Lung (tissue), 17 donors: ENCODE measurements at places on chromosomes 16 and 17. TPM values are rescaled to one million over a fixed set of nuclear protein-coding genes. Genes with fewer than 3 reads are reported as not detected.

GRCh38 chr16:14423344-14423743 lies 206.7 kb downstream of the PARN start:
- no peaks in the 10 kb centered on the region for H3K27me3 ChIP-seq
- no peaks in the 10 kb centered on the region for H3K36me3 ChIP-seq
- no peak overlapping the region for H3K4me3 ChIP-seq
- DNase-seq = no peak

- H3K36me3 ChIP-seq = no peaks in the 10 kb centered on the region
- H3K27ac ChIP-seq = no peak overlapping the region
- no peaks in the 10 kb centered on the region for H3K4me1 ChIP-seq
Measured at GRCh38 chr17:45902892-45903346, 8.6 kb downstream of the MAPT start.

- no peaks in the 10 kb centered on the region for H3K4me1 ChIP-seq
- no peak for DNase-seq
- H3K27me3 ChIP-seq = no peaks in the 10 kb centered on the region
Measured at GRCh38 chr17:68433911-68434508, 23.3 kb downstream of the WIPI1 start.

The ARHGAP44 gene
- total RNA-seq = 37.5 TPM

- no peaks in the 10 kb centered on the region for H3K27me3 ChIP-seq
- DNase-seq = peak; percentile 96
- H3K36me3 ChIP-seq = no peaks in the 10 kb centered on the region
- H3K4me1 ChIP-seq = peaks cover 46% of the 10 kb centered on the region
- H3K27ac ChIP-seq = peak overlapping the region; percentile 27
Measured at GRCh38 chr16:81650982-81651562, 128.0 kb upstream of the PLCG2 start.

The CDK5R1 gene
- 1.7 TPM for total RNA-seq

DNA sequence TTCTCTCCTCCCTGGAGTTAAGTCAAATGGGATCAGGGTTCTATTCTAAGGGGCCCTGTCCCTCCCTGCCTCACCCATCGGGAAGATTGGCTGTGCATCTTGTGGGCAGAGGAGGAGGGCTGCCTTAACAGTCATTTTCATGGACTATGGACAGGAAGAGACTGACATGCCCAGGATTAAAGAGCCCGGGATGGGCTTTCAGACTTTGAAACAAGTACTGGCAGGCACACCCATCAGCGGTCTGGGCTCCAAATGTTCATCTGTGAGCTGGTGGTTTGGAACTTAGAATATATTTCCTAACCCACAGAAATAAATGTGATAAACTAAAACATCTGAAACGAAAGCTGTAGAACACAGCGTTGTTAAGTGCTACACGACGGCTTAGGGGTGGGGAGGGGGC lies 6.5 kb downstream of the SLC6A4 start:
- no peak overlapping the region for H3K27ac ChIP-seq
- no peaks in the 10 kb centered on the region for H3K4me1 ChIP-seq
- no peaks in the 10 kb centered on the region for H3K36me3 ChIP-seq
- DNase-seq = no peak
- peaks cover 27% of the 10 kb centered on the region for H3K27me3 ChIP-seq
- no peak overlapping the region for H3K4me3 ChIP-seq

DNA sequence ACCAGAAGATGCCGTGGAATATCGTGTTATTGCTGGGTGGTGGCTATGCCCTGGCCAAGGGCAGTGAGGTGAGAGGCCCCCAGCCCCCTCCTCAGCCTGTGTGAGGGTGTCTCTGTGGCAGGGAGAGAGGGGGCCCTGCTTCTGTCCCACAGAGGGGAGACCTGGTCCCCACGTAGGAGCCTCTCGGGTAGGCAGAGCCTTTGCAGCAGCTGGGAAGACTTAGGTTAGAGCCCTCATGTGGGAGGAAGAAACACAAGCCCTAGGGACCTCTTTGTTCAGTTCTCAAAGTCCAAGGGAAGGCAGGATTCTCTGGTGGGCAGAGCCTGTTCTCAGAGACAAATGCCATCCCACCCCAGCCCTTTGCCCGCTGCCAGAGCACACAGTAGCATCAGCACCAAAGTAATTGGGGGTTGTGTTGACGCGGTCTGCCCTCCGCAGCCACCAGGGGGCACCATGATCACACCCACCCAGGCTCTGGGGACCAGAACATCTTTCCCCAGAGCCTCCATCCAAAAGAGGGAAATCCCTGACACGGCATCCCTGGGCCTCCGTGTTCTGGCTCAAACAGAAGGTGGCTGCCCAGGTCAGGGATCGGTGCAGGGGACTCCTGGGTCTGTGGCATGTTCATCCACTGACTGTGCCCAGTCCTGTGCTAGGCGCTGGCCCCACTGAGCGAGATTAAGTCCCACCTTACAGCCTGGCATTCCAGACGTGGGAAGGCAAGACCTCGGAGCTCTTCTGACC lies 11.5 kb upstream of the FOXN1 start:
- no peak overlapping the region for H3K4me3 ChIP-seq
- no peaks in the 10 kb centered on the region for H3K27me3 ChIP-seq
- H3K36me3 ChIP-seq = no peaks in the 10 kb centered on the region
- no peaks in the 10 kb centered on the region for H3K4me1 ChIP-seq
- DNase-seq = peak; percentile 73

GRCh38 chr17:66098040-66098439 lies 93.9 kb downstream of the CEP112 start:
- no peak overlapping the region for H3K27ac ChIP-seq
- no peaks in the 10 kb centered on the region for H3K4me1 ChIP-seq
- H3K36me3 ChIP-seq = peaks cover 2% of the 10 kb centered on the region
- H3K27me3 ChIP-seq = no peaks in the 10 kb centered on the region
- no peak overlapping the region for H3K4me3 ChIP-seq

DNA sequence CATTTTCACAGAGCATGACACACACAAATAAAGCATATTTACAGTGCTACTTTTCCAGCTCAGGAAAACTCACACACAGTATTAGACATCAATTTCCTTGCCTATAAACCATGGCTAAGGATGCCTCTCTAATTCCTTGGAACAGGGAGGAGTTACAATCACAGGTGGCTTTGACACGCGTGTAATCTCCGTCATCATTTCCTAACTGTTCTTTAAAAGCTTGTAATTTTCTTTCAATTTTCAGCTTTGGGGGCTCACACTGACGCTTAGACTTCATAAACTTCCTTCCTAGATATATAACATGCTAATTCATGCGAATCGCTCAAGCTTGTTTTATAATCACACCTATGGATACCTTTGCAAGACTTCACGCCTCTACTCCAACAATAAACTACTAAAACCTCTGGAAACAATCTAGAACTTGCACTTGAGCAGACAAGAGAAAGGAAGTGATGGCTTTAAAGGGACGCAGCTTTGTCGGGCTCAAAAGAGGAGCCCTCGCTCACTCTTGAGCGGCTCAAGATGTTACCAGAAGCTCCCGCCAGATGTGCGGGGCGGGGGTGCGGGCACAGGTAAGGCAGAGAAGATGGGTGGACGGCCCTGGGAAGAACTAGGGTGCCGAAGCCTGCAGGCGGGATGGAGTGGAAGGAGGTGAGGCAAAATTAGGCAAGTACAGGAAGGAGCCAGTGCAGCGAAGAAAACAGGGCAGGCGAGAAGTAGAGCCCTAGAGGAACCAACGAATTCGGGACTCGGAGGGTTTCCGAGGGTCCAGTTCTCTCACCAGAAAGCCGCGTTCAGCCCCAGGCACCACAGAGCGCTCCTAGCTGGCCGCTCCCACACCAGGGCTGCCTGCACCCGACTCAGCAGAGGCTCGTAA lies 631 bp downstream of the RETREG3 start:
- peak overlapping the region; percentile 95 for H3K4me3 ChIP-seq
- DNase-seq = peak; percentile 12
- peaks cover 12% of the 10 kb centered on the region for H3K36me3 ChIP-seq
- peak overlapping the region; percentile 92 for H3K27ac ChIP-seq
- H3K4me1 ChIP-seq = peaks cover 8% of the 10 kb centered on the region

- peak; percentile 77 for DNase-seq
- H3K27me3 ChIP-seq = no peaks in the 10 kb centered on the region
- no peak overlapping the region for H3K4me3 ChIP-seq
- peaks cover 5% of the 10 kb centered on the region for H3K4me1 ChIP-seq
- H3K27ac ChIP-seq = no peak overlapping the region
Measured at GRCh38 chr16:27179500-27180072, 23.7 kb upstream of the KDM8 start.

The TSC2 gene
- total RNA-seq = 146 TPM

- H3K4me1 ChIP-seq = no peaks in the 10 kb centered on the region
- no peak for DNase-seq
- no peak overlapping the region for H3K4me3 ChIP-seq
- H3K27ac ChIP-seq = no peak overlapping the region
- no peaks in the 10 kb centered on the region for H3K36me3 ChIP-seq
Measured at GRCh38 chr17:51346218-51346982, 86.1 kb downstream of the UTP18 start.

The KAT7 gene
- 59.0 TPM for total RNA-seq

DNA sequence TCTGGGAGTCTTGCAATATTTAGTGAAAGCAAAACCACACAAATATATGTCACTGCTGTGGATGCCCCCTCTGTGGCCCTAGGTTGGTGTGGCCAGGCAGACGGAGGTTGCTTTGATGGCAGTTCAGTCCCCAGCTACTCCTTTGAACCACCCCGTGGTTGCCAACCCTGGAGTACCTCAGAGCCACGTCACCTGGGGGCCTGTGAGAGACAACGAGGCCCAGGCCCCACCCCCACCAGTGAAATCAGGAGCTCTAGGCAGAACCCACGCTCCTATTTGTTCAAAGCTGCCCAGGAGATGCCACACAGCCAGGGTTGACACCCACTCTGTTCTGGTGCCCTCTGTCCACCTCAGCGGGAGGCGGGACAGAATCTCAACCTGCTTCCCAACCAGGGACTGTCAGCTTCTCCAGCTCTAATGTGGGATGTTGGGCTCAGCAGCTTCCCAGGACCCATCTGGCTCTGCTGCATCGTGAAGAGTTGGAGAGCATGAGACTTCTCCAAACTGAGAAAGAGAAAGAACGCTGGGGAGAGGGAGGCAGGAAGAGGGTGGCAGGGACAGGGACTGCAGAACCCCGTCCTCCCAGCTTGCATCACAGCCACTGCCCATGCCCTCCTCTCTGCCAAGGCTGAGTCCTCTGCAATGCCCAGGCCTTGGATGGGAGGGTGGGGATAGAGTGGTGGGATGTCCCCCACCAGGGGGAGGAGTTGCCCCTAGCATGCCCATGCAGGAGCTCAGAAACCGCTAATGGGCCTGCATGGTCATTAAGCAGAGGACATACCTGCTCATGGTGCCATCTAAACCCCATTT lies 81.8 kb downstream of the C16orf78 start:
- no peaks in the 10 kb centered on the region for H3K4me1 ChIP-seq
- H3K4me3 ChIP-seq = no peak overlapping the region
- no peaks in the 10 kb centered on the region for H3K36me3 ChIP-seq
- DNase-seq = no peak
- H3K27ac ChIP-seq = no peak overlapping the region

GRCh38 chr17:58382108-58382871 lies 30.3 kb upstream of the SUPT4H1 start:
- peaks cover 3% of the 10 kb centered on the region for H3K36me3 ChIP-seq
- no peak overlapping the region for H3K27ac ChIP-seq
- no peak for DNase-seq
- H3K27me3 ChIP-seq = no peaks in the 10 kb centered on the region
- H3K4me3 ChIP-seq = no peak overlapping the region

DNA sequence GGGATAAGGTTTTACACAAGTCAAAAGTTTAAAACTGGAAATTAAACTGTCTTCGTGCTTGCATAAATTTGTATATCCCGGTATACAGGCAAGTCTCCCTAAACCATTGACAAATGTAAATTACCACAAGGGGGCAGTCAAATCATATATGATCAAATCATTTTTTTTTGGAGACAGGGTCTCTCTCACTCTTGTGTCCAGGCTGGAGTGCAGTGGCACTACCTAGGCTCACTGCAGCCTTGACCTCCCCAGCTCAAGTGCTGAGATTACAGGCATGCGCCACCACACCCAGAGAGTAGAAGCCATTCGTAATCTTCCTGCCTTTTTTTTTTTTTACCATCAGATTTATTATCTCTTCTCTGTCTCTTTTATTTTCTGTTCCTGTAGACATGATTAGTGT lies 18.5 kb downstream of the TOP2A start:
- H3K36me3 ChIP-seq = no peaks in the 10 kb centered on the region
- no peaks in the 10 kb centered on the region for H3K4me1 ChIP-seq

DNA sequence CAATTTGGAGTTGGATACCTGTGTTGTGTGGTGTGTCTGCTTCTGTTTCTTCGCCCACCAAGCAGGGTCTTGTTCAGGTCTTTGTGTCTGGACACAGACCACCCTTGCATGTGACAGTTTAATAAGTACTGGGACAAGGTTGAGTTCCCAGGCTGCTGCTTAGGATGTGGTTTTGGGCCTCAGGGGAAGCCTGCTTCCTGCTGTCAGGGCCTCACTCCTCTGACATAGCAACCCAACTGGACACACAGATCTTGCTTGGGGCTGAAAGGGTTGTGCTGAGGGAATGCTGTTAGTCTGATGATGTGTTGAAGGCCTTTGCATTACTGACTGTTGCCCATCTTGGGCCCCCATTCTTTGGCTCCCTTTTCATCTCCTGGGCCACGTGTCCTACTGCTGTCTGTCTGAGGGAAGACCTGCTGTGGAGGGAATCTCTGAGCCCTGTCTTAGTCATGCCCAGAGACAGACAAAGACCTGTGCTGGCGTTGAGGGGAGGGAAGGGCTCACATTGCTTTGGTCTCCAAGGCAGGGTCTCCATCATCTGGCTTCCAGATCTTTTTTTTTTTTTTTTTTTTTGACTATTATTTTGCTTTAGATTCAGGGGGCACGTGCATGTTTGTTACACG lies 4.7 kb upstream of the TGFB1I1 start:
- H3K27ac ChIP-seq = no peak overlapping the region
- no peaks in the 10 kb centered on the region for H3K27me3 ChIP-seq
- H3K4me1 ChIP-seq = peaks cover 11% of the 10 kb centered on the region
- H3K36me3 ChIP-seq = peaks cover 3% of the 10 kb centered on the region
- no peak overlapping the region for H3K4me3 ChIP-seq

The KRTAP4-1 gene
- total RNA-seq = not detected

DNA sequence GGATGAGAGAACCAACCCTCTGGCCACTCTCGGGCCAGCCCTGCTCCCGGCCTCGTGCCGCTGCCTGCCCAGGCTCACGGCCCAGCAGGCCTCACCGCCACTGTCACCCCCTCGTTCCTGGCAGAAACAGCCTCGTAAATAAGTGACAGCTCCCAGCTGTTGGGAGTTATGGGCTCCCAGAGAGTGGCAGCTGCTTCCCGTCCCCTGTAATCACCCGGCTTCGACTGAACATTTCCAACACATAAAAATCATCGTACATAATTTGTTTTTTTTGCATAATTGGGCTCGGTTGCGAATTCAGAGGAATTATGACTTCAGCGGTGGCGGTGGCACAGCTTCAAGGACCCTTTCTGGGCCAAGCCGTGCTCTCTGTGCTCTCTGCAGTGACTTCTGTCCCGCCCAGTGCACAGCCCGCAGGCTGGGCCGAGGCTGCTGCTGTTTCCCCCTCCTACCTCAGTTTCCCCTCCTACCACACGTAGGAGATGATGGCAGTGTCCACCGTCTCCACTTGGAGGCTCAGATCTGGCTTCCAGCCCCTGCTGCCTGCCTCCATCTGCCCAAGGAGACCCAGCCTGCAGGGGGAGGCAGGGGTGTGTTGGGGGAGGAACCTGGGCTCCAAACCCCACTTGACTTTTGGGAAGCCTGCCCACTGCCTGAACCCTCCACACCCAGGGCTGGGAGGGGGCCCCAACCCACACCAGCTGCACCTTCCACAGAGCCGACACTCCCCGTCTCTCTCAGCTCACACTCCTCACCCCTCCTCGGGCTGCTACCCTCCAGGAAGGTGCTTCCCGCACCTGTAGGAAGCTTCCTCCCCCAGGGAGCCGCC lies 84.9 kb downstream of the RTN4RL1 start:
- DNase-seq = peak; percentile 96
- H3K27me3 ChIP-seq = no peaks in the 10 kb centered on the region
- H3K27ac ChIP-seq = no peak overlapping the region
- no peak overlapping the region for H3K4me3 ChIP-seq

The KRT13 gene
- 11.6 TPM for total RNA-seq

GRCh38 chr16:7363422-7364417 lies 31.1 kb downstream of the RBFOX1 start:
- no peaks in the 10 kb centered on the region for H3K27me3 ChIP-seq
- H3K4me1 ChIP-seq = no peaks in the 10 kb centered on the region
- peak overlapping the region; percentile 81 for H3K27ac ChIP-seq
- no peaks in the 10 kb centered on the region for H3K36me3 ChIP-seq
- DNase-seq = peak; percentile 29
